ENCODE measurements at places on chromosomes 2 and 18.

GRCh38 chr2:38416296-38417036, 39.4 kb upstream of the ATL2 start:
- no peak for DNase-seq

- DNase-seq: no peak
These were observed 119.6 kb downstream of the MCFD2 start for GRCh38 chr2:46796031-46796430.

- no peak for DNase-seq
These were observed 16.8 kb downstream of the TTC39C start for GRCh38 chr18:24031318-24031717.

DNA sequence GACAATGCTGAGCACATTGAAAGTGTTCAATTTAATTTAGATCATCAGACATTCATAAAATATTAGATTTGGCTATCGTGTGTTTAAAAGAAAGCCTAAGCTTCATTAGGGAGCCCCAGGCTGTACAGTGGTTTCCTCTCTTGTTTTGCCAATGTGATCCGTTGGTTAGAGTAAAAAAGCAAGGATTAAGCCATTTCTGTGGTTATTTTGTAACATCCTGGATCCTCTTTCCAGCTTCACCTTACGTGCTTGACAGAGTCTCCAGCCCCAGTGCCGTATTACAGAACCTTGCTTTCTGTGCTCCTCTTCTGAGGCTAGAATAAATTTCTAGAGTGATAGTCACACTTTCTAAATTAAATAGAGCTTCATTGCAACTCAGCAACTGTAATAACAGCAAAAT, 289.3 kb upstream of the LINC00305 start:
- DNase-seq: no peak

GRCh38 chr2:10042301-10043161, 819 bp upstream of the KLF11 start:
- peak; percentile 76 for DNase-seq

GRCh38 chr2:234318361-234318760, 178.5 kb downstream of the ARL4C start:
- no peak for DNase-seq

DNA sequence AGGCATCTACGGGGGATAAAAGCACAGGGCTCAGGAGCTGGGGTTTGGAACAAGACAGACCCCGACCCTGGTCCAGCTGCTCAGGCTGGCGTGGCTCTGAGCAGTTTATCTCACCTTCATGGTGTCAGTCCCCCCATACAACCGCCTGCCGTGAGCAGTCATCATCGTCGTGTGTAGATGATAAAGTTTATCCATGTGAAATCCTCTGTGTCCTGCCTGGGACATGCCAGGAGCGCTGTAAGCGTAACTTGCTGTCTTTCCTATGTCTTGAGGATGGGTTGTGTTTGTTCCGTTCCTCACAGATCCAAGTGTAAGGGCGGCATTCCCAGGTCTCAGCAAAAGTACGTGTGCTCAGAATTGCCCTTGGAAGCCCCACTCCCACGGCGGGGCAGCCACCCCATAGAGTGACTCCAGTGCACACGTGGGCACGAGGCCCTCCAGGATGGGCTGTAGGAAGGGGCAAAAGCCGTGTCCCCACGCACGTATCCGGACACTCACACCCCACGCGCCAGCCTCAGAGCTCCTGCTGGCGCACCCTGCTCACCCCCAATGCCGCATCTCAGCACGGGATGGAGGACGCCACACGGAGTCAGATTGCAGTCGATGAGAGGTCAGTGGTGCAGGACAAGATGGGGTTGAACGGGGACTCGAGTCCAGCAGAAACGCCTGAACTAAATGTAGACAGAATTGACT, 50.9 kb downstream of the ADI1 start:
- no peak for DNase-seq

- no peak for DNase-seq
These were observed 425.3 kb downstream of the THSD7B start for GRCh38 chr2:137190411-137191195.

DNA sequence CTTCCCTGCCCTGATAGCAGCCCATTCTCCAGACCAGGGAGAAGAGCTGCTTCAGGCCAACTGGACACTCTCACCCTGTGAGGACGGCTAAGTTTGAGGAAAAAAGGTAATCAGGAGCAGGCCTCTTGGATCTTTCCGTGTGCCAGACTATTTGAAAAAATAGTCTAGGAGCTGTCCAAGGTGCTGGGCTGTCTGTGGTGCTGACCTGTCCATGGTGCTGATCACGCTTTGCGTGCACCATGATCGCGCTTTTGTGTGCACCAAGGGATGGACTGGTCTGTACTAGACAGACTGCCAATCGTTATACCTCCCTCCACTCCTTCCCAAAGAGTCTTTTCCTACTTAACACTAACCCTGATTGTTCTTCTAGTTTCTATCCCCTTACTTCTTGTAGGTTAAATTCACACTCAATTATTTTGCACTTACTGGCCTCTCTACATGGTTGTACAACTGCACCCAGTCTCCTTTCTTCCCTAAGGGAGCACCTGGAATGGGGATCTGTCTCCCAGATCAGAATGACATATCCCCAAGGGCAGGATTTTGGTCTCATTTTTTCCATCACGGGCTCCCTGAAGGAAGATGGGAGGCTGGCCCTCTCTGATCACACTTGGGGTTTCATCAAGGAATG, 295.4 kb downstream of the CELF4 start:
- DNase-seq: no peak

- no peak for DNase-seq
These were observed 25.6 kb upstream of the ITGB6 start for GRCh38 chr2:160225722-160226121.

DNA sequence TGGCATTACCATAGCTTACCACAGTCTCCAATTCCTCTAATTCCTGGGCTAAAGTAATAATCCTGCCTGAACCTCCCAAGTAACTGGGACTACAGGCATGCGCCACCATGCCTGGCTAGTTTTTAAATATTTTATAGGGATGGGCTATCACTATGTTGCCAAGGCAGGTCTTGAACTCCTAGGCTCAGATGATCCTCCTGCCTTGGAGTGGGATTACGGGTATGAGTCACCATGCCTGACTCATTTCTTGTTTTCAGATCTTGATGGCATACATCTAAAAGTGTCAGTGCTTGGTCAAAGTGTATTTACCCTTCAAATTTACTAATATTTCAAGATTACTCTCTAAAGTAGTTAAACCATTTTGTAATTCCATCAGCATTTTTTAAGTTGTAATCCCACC, 9.4 kb upstream of the SOCS6 start:
- DNase-seq: no peak

GRCh38 chr2:100281521-100282438, 40.5 kb downstream of the LONRF2 start:
- DNase-seq: no peak

DNA sequence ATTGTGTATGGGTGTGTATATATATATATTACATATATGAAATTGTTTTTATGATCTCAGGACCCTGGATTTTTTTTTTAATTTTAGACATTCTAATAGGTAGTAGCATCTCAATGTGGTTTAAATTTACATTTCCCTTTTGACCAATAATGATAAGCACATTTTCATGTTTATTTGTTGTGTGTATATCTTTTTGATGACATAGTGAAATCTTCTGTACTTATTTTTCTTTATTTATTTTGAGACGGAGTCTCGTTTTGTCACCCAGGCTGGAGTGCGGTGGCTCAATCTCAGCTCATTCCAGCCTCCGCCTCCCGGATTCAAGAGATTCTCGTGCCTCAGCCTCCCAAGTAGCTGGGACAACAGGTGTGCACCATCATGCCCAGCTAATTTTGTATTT, 35.1 kb upstream of the CYBRD1 start:
- DNase-seq: no peak

DNA sequence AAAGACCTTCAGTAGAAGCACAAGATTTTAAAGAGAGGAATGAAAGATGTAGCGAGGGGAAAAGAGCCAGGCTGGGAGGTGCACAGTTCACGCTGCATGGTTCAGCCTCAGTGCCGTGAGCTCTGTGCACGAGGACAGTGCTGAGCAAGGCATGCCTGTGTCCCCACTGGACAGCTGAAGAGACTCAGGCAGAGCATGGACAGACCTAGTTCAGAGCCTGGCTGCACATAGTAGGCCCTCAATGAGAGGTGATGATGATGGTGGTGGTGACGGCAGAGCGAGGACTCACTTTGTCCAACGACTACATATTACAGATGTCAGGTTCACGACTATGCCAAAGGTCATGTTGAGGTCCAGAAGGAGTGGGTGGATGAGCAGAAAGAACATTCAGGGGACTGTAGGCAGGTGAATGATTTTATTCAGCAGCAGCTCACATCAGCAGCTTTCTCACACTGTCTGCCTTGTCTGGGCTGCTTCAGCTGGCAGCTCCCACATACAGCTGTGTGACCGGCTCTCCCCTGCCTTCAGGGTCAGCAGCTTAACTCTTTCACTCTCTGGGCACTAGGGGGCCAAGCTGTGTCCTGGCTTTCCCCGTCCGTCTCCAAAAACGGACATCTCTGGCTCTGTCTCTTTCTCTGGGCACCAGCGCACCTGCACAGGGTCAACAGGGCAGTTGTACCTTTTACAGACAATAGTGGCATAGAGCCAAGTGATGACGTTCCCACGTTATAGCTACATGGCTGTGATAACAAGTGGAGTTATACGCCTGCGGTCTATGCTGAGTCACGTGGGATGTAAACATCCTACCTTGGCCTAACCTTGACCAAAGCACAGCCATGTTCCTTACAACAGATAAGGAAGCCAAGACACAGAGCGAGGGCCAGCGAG, 128.8 kb upstream of the MSH6 start:
- no peak for DNase-seq

DNA sequence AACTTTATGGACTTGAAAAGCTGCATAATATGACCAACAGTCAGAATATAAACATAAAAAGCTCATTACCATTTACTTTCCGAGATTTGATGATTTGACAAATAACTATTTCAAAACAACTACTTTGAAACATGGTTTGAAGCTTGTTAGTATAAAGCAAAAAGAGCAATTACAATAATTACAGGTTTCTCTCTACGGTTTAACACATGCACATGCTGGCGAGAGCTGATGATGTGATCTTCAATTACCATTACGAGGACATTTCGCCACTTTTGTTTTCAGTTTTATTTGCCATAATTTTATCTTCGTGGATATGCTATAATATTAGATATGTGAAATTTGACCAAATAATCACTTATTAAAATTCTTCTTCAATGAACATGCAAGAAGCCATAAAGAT, 270.1 kb downstream of the TCF4 start:
- no peak for DNase-seq

- DNase-seq: no peak
These were observed 155.0 kb upstream of the REG3G start for GRCh38 chr2:78870343-78870967.

DNA sequence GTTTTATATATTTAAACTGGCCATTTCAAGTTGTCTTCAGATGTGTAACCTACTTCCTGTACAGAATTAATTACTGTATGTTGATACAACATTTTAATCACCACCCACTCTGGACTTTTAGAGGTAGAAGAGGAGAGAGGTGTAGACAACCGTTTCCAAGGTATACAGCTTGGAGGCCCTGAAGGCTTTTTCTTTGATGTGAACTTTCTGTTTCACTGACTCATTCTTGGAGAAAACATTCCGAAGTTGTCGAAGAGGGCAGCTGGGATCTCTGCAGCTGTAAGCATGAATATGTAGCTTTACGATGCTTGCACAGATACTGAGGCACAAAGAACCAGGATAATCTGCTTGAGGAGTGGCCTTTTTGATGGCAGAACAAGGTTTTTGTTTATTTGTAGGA, 137.0 kb downstream of the NCKAP5 start:
- DNase-seq: no peak

DNA sequence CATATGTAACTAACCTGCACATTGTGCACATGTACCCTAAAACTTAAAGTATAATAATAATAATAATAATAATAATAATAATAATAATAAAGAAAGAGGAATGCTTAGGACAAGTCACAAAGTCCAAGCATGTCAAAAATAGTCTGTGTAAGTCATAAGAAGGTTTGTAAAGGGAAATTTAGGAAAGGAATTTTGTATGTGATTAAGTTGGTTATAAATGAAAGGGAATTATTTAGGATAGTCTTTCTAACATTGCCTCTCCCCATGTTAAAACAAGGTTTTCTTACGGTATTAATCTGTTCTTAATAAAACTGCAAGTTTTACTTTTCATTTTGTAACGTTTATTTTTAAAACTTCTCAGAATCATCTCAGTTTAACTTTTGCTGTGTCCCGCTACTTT, 62.8 kb downstream of the SESTD1 start:
- no peak for DNase-seq

DNA sequence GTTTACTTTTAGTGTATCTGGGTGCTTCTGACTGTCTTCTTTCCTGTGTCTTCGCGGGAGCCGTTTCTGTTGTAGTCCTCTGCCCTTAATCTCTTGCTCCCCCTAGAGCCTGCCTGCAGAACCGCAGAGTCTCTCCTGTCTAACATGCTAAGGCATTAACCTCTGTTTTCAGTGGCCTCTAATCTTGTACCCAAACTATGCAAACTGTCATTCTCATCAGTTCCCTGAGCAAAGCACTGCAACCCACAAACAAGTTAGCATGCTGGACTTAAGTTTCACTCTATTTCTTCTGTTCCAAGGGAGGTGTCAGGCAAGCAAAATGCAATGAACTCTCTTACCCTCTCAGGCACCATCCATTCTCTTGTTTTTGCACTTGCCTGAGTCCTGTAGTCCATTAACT, 138.4 kb downstream of the OTX1 start:
- DNase-seq: no peak

DNA sequence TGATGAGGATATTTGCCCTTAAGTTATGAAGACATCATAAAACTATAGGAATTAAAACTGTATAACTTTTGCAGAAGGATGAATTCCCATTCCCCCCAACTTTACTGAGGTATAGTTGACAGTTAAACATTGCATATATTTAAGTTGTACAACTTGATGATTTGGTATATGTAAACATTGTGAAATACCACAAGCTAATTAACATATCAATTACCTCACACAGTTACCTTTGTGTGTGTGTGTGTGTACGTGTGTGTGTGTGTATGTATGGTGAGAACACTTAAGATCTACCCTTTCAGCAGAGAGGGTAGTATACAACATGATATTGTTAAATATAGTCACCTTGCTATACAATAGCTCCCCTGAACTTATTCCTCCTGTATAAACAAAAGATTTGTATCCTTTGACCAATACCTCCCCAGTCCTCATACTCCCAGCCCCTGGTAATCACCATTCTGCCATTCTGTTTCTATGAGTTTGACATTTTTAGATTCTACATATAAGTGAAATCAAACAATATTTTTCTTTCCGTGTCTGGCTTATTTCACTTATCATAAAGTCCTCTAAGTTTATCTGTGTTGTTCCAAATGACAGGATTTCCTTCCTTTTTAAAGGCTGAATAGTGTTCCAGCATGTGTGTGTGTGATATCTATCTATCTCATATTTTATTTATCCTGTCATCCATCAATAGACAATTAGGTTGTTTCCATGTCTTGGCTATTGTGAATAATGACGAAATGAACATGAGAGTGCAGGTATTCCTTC, 48.2 kb upstream of the FAM136A start:
- no peak for DNase-seq

DNA sequence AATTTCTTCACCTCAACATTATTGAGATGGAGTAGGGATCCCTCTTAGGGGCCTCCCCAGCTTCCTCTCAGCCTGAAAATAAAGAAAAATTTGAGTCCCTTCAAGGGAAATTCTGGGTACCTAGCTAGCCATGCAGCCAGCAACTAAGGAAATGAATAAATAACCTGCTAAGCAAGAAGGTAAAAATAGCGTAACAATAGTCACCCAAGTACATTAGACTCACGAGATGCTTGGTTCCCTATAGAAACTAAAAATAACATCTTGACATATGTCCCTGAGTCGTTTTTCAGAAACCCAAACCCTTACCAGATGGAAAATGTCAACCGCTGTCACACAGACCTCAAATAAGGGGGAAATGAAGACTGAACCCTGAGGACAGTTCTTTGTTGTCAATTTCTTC, 51.9 kb downstream of the CACNB4 start:
- peak; percentile 58 for DNase-seq

GRCh38 chr18:7817575-7818230, 250.6 kb downstream of the PTPRM start:
- no peak for DNase-seq
